ENCODE measurements at places on chromosomes 7 and 10.

GRCh38 chr7:142711746-142712616 is 37.3 kb upstream of the PRSS1 start:
- DNase-seq: no peak

GRCh38 chr7:138979988-138980562 is 1.1 kb downstream of the KIAA1549 start:
- DNase-seq: no peak

DNA sequence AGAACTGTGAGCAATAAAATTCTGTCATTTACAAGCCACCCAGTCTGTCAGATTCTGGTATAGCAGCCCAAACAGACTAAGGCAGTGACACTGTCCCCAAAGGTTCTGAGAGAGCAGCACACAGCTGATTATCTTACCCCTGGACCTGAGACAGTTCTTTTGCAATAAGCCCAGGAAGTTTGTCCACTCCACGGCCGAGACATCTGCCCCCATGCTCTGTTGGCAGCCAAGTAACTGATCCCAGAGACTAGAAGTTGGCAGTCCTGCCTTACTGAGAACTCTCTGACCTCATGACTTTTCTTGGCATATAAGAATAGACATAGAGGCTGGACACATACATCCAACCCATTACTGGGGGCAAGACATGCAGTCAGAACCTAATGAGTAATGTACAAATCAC is 243.0 kb upstream of the GRB10 start:
- no peak for DNase-seq

GRCh38 chr10:85600026-85600743 is 766.4 kb downstream of the GRID1 start:
- DNase-seq: no peak

DNA sequence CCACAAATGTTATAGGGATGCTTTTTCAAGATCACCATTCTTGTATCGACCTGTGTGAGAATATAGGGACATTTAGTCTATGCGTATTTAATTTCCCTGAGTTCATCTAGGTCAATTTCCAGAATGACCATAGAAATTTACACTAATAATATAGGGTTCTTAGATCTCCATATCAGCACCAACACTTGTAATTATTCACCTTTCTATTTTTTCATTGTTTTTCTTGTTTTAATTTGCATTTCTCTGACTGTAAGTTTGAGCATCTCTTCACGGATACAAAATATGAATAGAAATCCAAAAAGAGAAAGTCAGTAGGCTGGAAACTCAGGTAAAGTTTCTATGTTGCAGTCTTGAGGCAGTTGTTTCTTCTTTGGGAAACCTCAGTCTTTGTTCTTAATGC is 134.8 kb downstream of the CREB5 start:
- DNase-seq: no peak

GRCh38 chr10:100174699-100175677 is 10.8 kb downstream of the ERLIN1 start:
- DNase-seq: no peak

- DNase-seq: no peak
Measured at GRCh38 chr7:116522247-116522646, 2.6 kb upstream of the CAV1 start.

DNA sequence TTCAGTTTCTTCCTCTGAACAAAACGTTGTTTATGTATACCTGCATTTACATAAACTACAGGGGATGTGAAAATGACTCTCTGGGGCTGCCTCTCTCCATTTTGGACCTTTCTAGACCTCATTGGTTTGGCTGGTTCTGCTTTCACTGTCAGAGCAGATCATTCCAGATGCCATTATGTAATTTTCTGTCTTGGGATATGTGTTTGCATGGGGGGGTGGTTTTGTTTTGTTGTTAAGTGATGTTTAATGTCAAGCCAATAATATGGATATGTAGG is 172.4 kb downstream of the LRRC4 start:
- no peak for DNase-seq

GRCh38 chr10:67022099-67022498 is 96.3 kb downstream of the LRRTM3 start:
- DNase-seq: no peak

DNA sequence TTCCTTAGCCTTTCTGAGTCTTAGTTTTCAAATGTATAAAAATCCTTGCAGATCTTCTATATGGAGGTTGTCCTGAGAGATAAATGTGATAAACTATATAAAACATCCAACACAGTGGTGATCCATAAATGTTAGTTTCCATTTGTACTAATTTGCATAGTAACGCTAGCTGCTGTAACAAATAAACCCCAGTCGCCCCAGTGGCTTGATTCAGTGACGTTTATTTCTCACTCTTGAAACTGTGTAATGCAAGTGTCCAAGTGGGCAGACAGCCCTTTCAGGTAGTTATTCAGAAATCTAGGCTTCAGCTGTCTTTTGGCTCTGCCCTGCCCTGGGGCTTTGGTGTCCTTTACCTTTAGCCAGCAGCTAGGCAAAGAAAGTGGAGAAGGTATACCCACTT is 106.3 kb downstream of the VTI1A start:
- no peak for DNase-seq

- DNase-seq: no peak
Measured at GRCh38 chr10:92691591-92692079, 1.9 kb downstream of the HHEX start.

DNA sequence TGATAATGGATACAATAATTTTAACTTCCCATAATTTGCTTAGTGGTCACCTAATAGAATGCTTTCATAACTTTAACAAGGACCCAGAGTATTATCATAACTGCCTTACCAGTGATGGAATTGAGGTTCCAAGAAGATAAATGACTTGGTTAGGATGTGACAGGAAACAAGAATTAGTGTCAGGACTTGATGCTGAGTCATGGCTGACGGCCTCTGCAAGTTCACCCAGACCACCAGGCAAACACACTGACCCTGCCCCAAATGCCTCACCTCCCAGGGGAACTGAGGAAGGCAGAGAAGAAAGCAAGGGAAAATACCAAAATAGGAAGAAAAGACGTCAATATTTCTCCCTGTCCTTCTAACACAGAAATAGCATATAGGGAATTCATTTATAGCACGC is 636.3 kb downstream of the PARD3 start:
- no peak for DNase-seq

DNA sequence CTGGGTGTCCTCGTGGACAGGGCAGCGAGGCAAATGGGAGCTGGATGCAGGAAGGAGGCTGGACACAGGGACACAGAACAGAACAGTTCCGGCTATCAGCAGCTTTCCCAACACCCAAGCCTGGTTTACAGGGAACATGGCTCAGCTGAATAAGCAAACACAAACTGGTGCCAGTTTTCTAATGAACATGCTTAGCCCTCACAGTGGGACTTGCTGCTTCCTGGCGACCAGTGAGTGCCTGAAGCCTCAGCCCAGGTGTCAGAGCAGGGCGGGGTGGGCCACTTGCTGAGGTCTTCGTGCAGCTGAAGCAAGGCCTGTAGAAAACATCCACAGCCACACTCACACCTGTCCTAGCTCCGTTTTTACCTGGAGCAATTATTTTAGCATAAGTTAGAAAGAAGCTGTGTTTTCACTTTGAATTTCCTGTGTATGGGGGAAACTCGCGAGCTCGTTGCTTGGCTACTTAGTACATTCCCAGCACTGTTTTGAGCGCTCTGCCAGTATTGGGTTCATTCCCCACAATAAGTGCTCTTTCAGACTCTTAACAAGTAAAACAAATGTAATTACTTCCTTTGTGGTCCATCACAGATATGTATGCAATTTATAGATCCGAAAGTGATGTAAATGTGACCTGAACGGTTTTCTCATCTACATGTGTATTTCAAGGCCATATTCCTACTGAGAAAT is 261.2 kb upstream of the SHH start:
- no peak for DNase-seq

DNA sequence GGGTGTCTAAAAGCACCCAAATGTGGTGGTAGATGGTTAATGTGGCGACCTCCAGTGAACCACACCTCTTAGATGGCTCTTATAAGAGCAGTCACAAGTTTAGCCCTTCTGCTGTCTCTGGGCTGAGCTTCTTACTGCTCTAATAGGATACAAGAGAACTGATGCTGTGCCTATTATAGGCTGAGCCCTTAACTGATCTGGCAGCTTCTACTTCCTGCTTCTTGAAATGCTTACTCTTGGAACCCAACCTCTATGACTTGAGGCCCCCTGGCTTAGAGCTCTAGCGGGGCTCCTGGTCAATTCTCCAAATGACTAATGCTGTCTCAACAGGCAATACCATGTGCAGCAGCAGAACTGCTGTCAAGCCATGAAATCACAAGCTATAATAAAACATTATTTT is 35.0 kb upstream of the LSM8 start:
- peak; percentile 34 for DNase-seq

GRCh38 chr10:84460520-84460919 is 132.1 kb downstream of the CCSER2 start:
- no peak for DNase-seq

DNA sequence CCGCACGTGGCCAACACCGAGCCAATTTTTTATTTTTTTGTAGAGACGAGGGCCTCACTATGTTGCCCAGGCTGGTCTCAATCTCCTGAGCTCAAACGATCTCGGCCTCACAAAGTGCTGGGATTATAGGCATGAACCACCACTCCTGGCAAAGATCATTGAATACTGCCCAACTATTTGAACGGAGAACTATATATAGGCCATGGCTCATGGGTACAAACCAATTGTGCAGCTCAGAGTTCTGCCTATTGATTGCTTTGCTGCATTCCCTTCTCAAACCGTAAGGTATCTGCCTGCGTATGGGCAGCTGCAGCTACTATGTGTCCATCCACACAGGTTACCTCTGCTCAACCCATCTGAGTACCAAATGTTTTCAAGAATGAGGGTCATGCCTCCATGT is 9.7 kb upstream of the SLC25A16 start:
- no peak for DNase-seq

GRCh38 chr10:84583501-84583900 is 255.1 kb downstream of the CCSER2 start:
- DNase-seq: no peak

- DNase-seq: no peak
Measured at GRCh38 chr10:340646-341045, 205.4 kb downstream of the ZMYND11 start.

GRCh38 chr10:329361-330099 is 194.3 kb downstream of the ZMYND11 start:
- peak; percentile 24 for DNase-seq

- no peak for DNase-seq
Measured at GRCh38 chr7:151415375-151416105, 5.7 kb upstream of the WDR86 start.

- DNase-seq: no peak
Measured at GRCh38 chr7:1058821-1059199, 14.5 kb downstream of the GPR146 start.

DNA sequence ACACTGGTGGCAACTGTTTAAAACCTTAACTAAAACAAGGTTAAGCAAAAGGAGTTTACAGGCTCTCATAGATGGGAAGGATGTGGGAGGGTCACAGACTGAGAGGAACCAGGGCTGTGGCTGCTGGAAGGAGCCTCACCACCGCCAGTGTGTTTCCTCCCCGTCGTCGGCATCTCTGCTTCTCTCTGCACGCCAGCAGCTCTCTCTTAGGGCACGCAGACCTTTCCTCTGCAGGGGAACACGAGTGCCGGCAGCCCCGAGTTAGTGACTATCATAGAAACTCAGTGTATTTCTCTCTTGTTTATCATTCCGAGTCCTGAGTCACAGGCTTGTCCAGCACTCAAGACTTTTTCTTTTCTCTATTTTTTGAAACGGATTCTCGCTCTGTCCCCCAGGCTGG is 8.1 kb upstream of the SH2D4B start:
- no peak for DNase-seq

DNA sequence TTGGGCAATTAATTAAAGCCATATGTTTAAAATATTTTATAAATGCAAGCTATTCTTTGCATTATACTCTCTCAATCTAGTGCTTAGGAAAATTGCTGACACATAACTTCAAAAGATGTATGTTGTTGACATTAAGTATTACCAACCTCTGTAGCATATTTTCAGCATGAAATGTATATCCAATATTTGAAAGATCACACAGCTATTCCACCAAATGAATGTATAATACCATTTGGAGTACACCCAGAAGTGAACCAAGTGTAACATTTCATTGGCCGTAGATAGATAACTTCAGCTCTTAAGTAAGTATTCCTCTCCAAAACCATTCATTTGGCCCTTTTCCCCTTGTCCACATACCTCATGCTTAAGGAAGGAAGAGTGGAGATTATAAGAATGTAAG is 104.6 kb downstream of the HECTD2 start:
- no peak for DNase-seq

GRCh38 chr10:71623098-71623985 is 96.2 kb downstream of the C10orf105 start:
- DNase-seq: peak; percentile 37

GRCh38 chr7:20064974-20065862 is 152.0 kb downstream of the MACC1 start:
- no peak for DNase-seq

DNA sequence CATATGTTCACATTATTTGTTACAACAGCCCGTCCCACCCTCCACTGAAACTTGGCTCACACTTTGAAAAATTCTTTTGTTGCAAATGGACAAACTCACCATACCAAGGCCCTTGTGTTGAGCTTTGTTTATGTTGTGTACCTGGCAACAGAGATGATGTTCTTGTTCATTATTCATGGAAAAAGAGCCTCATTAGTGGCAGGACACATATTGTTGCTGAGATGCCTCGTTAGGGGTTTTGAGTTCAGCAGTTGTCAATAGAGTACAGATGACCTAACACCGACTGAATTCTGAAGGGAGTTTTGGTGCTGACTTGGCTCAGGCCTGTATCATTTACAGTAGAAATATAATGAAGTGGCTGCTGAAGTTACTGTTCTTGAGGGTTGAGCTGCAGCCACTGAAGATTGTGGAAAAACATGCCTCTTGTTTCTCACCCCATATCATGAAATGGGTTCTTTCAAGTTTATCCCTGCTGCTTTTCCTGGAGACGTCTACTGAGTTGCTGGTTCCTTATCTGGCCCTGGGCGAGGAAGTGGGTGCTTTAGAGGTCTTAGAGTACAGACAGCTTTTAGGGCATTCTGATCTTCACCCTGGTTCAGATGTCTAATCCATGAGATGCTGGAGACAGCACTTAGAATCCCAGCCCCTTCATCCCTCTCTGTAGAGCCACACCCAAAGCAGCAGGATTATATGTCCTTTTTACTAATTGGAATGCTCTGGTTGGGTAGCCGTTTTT is 149.7 kb downstream of the WNT2 start:
- DNase-seq: no peak
